Immature natural killer cell (primary cell): ENCODE measurements at places on chromosomes 1 and 21.

DNA sequence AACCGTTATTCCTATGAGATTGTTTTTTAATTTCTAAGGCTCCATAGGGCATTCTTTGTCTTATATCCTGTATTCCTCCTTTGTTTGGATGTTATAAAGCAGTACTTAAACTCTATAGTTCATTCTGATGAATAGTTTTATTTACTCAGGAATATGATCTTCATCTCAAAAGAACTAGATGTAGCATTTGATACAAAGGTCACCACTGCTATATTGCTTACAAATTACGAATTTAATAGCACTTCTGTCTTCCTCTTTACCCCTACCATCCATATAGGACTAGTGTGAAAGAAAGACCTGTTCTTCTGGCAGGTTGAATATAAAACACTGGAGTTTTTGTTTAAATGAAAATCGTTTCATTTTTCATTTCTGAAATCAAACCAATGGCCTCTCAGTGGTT lies 468.1 kb upstream of the CXADR start:
- DNase-seq: no peak

DNA sequence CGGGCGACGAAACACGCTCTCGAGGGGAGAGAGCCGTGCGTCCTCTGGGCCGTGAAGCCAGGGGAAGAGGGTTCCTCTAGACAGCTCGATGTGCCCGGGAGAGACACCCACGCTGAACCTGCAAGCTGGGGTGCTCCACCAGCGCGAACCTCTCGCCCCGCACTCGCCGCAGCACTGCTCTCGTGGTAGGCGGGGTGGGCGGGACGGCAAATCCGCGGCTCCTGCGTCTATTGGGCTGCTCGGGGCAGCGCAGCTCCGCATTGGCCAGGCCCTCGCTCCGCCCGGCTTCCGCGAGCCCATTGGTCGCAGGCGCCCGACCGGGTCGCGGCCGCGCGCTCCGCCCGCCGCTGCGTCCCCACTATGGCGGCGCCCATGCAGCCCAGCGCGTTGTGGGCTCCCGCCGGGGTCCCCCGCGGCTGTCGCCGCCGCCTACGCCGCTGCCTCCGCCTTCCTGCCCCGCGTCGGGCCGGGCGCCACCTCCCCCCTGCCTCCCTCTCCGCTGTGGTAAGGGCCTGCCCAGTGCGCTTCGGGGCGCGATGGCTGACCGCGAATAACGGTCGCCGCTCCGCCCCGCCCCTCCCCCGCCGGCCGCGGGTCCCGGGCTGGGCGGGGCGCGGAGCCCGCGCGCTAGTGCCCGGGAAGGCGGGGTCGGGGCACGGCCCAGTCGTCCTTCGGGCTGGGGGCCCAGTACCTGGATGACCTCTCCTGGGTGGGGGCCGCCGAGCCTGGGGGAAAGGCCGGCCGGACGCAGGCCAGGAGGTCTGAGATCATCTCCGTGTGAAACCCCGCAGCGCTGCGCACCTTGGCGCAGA lies at the start of gene ST3GAL3:
ST3GAL3 (plus strand) TSS at position 347 of the 812 bp plus-strand sequence. CDS start 28,727 bp downstream, outside the sequence.
- DNase-seq: peak; percentile 88

DNA sequence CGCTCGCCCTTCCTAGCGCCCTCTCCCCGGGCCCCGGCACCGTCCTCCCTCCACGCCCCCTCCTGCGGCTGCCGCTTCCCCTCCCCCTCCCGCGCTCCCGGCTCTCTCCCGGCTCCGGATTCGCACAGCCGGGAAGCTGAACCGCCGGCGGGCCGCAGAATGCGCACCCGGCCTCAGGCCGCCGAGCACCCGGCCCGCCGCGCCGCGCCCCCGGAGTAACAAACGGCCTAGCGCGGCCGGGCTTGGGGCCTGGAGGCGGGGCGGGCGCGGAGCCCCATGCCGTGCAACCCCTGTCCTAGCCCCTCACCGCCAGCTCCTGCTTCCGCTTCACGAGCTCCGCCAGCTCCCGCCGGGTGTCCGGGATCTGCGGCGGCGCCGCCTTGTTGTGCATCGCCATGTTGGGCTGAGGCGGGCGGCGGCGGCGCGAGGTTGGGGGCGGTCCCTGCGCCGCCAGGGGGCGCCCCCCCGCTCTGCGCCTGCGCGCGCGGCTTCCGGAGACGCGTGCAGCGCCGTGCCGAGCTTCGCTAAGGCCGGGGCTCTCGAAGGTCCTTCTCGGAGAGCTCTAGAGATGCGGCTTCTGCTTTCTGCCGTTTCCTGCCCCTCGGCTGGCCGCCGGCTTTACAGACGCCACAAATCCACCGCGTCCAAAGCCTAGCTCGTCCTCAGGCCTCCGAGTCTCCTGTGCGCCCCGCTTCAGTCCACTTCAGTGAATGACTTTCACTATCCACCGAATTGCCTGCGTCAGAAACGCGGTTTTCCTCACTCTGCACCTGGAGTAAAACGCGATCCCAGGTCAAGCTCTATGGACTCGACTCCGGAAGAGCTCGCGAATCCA lies at the start of gene MEAF6:
MEAF6 (minus strand) TSS at position 417 of the 835 bp plus-strand sequence; CDS start at position 397, 20 bp downstream.
- peak; percentile 83 for DNase-seq

DNA sequence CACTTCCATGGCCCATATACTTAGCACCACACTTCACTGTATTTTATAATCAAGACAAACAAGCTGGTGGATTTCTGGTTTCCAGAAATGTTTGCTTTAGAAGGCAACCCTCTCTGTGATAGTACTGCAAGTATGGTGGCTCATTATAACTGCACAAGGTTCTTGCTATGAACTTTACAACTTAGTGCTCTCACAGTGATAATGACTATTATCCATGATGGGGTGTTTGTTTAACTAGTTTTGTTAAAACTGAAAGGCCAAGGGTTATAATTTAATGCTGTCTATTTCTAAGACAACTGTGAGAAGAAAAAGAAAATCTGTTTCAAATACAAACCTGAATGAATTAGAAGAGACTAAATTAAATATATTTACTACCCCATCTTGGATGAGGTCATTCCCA lies 903.2 kb downstream of the ADGRL2 start:
- DNase-seq: no peak

DNA sequence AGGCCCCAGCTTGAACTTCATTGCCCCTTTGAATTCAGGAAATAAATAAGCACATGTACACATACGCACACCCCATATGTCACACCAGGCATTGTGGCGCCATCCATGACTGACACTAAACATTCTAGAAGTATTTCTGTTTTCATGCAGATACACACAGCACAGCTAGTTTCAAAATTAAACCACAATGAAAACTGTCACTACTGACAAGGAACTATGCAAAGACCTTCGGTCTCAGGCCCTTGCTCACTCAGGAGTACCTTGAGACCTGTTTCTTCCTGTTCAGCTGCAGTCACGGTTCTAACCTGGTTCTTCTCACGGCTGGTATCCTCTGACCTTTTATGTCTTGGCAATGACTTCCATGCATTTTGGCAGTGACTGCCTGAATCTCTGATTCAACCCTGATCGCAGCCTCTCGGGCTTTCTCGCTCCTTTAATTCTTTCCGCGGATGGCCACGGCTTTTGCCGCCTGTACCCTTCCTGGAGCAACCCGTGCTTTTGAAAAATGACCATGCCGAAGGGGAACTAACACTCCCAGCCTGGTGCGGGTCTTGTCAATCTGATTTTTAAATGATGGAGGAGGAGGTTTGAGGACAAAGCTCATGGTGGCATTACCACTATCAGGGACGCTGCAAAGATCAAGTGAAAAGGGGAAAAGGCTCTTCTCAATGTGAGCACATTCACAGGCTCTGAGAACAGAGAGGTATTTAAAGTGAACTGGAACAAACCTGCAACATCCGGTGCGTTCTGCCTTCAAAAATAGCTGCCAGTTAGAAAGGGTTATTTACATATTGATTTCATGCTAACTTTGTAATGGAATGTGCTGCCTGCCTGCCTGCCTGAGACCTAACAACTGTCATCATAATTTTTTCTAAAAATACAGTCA lies 384.6 kb downstream of the RRAGC start:
- no peak for DNase-seq

- no peak for DNase-seq
Measured at GRCh38 chr1:84912726-84913554, 19.9 kb upstream of the LPAR3 start.

DNA sequence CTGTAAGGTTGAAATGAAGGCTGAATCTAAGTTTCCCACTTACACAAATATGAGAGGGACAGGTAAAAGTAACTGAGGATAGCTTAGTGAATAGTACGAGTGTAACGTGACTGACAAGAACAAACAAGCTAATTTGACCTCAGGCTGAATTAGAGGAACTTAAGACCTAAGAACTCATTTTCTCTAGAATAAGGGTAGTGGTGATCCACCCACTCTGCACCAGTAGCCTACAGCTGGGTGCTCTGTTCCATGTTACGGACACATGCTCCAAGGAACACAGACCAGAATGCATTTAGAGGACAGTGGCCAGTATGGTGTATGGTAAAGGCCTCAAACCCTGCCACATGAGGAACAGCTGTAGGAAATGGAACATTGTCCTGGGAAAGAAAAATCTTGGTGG lies 14.9 kb upstream of the TMEM9 start:
- DNase-seq: no peak

- DNase-seq: no peak
Measured at GRCh38 chr1:181185461-181185860, 97.0 kb downstream of the IER5 start.

- no peak for DNase-seq
Measured at GRCh38 chr1:234967121-234967520, 161.5 kb downstream of the TOMM20 start.

- no peak for DNase-seq
Measured at GRCh38 chr1:92125204-92125603, 45.1 kb downstream of the BTBD8 start.

DNA sequence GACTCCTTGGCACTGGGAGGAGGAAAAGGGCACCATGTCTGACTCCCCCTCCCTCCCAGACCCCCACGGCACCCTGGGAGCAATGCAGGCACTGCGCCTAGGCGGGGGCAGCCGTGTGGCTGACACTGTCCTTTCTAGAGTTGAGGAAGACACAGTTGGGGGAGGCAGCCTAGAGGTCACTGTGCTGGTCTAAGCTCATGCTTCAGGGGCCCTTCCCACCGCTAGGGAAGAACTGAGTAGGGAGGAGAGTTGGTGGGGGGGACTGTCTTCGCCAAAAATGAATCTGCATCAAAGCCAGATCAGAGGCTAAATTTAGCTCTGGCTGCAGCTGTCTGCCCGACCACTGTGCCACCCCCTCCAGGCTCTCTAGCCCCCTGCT lies 3.4 kb downstream of the SEMA6C start:
- no peak for DNase-seq

- DNase-seq: no peak
Measured at GRCh38 chr1:109929170-109929569, 18.5 kb downstream of the CSF1 start.

DNA sequence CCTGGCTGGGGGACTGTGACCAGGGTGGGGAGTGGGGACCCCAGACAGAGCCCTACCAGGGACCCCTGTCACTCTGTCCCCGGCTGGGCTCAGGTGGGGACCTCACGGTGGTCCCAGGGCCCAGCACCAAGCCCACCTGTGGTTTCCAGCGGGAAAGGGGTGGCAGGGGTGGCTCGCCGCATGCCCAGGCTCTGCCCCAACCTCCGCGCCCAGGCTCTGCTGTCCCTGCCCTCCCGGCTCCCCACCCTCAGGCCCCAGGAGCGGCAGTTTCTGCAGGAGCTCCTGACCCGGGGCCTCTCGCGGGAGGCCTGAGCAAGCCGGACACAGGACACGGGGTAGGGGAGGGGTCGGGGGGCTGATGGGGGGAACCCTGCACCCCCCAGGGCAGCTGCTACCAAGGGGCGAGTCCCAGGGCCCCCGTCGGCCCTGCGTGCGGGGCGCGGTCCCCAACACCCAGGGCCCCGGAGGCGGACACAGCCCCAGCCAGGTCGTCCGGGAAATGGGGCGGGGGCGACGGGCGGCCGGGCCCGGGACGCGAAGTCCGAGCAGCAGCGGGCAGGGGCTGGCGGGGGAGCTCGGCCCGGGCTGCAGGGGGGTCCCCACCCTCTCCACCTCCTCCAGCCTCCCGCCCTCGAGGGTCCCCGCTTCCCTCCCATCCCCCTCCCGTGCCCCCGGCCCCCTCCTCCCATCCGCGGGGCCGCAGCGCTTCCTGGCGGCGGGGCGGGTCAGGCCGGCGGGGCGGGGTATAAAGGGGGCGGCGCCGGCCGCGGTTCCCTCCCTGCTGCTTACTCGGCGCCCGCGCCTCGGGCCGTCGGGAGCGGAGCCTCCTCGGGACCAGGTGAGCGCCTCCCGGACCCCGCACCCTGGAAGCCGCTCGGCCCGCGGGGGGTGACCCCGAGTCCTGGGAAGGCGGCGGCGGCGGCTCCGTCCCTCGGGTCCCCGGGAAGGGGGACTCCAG lies at the start of gene COL6A2:
COL6A2 (plus strand) TSS at position 777 of the 958 bp plus-strand sequence.
- peak; percentile 33 for DNase-seq

- DNase-seq: peak; percentile 83
Measured at GRCh38 chr1:9426291-9426711, 113.0 kb upstream of the SLC25A33 start.

- peak; percentile 33 for DNase-seq
Measured at GRCh38 chr1:92990828-92991227, 29.6 kb upstream of the DIPK1A start.

DNA sequence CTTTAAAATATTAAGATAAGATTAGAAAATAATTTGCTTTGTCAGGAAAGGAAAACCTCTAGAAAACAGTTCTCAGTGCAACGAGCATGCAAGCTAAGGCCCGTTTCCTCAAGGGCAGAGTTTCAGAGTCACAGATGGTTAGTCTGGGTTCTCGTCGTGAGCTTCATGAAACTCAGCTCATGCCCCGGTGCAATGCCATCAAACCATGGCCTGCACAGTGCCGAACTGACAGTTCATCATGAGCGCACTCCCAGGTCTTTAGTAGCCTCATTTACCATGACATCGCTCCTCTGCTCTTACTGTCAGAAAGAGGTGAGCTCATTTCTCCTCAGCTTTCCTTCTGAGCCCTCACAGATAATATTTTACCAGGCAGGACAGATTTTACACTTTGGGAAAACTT lies 319.2 kb downstream of the NTNG1 start:
- DNase-seq: no peak

- DNase-seq: no peak
Measured at GRCh38 chr1:52651904-52652303, 18.9 kb downstream of the SHISAL2A start.

DNA sequence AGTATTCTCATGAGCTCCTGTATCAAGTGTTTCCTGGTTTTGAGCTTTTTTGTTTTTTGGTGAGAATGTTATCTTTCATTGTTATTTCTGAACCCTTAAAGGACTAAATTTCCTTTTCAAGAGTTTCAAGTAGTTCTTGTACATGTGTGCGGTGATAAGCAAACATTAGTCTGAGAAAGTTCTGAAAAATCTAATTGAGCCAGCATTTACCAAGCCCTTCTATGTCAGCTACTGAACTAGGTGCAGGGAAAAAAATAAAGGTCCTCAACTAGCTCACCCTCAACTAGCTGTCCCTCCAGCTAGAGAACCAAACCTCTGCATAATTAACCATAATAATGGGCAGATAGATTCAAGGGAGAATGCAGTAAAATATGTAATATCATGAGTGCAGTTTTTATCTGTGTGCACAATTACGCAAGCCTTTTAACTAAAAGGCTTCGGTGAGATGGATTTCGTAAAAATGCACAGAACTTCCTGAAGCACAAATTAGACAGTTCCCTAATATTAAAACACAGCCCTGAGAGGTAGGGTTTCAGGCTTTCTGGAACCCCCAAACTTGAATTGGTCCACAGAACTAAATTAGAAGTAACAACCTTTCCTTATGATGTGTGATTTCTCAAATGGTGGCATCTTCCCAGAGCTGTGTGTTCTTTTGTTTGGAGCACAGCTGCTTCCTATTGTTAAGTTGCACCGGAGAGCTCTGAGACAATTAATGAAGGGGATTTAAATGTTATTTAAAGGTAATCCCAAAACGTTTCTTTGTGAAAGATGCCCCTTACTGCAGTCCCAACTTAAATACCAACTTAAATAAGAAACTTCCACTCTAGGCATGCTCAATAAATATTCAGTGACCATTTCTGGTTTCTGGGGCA lies 165.8 kb downstream of the NFIA start:
- no peak for DNase-seq

GRCh38 chr1:7379441-7379971 lies 391.6 kb upstream of the VAMP3 start:
- no peak for DNase-seq
